NCI-H526 (cell line): ENCODE measurements at places on chromosomes 2 and 18.

- no peak for DNase-seq
These were observed at the start of gene PXDN for GRCh38 chr2:1744446-1745170. Gene PXDN, minus strand, starts transcription at chr2:1744515. Its CDS starts 60 bp downstream, at chr2:1744455.

DNA sequence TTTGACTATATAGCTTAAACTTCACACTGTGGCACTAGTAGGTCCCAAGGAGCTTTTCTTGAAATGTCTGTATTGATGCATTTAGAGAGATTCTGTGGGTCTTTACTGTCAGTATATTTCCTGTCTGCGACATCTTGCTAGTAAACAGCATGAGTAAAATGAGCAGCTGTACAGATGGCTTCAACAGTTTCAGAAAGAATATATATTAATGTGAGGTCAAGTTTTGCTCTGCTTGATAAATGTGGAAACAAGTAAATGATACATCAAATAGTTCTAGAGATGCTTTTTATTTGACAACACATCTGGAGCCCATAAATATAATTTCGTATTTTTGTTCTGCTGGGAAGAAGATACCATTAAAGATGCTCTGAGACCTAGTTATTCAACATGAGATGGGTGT, 310.9 kb upstream of the COL3A1 start:
- DNase-seq, result no peak

DNA sequence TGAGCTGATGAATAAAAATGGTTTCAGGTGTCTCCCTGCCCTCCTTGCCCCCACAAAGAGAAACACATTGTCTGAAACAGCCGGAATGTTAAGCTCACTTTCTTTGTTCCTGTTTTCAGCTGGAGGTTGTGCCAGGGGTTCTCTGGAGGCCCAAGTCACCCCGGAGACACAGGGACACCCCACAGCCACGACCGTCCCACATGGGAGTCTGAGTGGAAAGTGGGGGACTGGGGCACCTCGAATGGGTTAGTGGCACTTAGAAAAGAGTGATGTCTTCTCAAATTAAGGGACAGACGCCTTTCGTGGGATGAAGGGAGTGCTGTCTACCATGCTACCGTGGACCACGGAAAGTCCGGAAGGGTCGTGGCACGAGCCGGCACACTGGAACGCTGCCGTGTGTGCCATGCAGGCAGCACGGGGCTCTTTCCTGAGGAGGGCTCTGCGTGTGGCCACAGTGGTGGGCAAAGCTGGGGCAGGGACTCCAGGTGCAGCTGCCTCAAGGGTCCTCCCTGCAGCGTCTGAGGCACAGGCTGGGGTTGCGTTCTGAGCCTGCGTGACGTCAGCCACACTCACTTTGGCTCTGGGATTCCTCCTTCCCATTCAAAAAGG, 39.4 kb upstream of the CTDP1 start:
- no peak for DNase-seq

- DNase-seq, result no peak
These were observed 18.8 kb downstream of the TMEM18 start for GRCh38 chr2:658426-658825.

DNA sequence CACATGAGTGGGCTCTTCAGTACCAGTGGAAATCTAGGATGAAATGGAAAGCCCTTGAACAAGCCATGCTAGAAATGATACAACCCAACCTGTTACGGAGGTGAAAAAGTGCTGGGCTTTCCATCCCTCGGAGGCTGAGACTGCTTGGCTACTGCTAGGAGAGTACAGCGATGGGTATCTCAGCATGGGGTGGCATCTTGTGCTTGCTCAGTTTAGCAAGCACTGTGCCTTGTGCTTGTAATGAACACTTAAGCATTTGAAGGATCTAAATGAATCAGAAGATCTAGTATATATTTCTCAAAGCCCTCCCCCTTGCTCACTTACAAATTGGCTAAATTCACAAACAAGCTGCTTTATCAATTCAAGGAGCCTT, 44.3 kb upstream of the EHBP1 start:
- DNase-seq, result no peak

- peak; percentile 58 for DNase-seq
These were observed 32.0 kb upstream of the SKOR2 start for GRCh38 chr18:47283476-47283875.

GRCh38 chr2:105571445-105571987, 172.7 kb upstream of the FHL2 start:
- no peak for DNase-seq

GRCh38 chr2:6525475-6525964, 340.2 kb downstream of the CMPK2 start:
- DNase-seq, result no peak

GRCh38 chr18:60910534-60910933, 422.7 kb upstream of the CDH20 start:
- DNase-seq, result no peak

- DNase-seq, result no peak
These were observed 194.9 kb upstream of the TNP1 start for GRCh38 chr2:217054791-217055190.

DNA sequence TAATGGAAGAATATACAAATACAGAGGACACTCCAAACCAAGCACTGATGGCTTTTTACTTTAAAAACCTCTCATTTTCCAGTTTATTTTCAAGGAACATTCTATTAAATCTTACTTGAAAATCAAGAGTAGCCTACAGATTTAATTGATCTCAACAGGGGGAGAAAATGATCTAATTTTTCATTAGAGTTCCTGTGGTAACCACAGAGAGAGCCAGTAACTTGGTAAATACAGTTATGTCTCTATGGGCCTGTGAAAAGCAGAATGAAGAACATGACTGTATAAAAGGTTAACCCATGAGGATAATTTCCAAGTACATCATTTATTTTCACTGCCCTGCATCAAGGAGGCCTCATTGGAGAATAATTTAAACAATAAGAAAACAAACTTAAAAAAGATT, 39.8 kb upstream of the ITPRID2 start:
- no peak for DNase-seq

DNA sequence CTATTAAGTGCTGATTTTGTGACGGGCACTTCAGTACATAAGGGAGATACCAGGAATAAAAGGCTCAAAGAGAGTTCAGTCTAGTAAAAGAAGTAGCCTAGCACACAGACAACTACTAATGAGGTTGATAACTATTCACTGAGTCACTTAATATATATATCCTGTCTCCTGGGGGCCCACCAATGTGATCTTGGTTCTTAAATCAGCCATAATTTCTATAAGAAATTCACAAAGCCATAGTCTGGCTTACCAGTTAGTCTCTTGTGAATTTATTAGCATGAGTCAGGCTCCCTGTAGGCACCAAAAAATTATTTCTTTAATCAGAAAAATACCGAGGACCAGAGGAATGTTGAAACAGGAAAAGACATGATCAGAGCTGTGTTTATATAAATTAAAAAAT, 10.4 kb downstream of the KCNE4 start:
- no peak for DNase-seq

- DNase-seq, result no peak
These were observed 161.3 kb downstream of the INSIG2 start for GRCh38 chr2:118249531-118249930.

DNA sequence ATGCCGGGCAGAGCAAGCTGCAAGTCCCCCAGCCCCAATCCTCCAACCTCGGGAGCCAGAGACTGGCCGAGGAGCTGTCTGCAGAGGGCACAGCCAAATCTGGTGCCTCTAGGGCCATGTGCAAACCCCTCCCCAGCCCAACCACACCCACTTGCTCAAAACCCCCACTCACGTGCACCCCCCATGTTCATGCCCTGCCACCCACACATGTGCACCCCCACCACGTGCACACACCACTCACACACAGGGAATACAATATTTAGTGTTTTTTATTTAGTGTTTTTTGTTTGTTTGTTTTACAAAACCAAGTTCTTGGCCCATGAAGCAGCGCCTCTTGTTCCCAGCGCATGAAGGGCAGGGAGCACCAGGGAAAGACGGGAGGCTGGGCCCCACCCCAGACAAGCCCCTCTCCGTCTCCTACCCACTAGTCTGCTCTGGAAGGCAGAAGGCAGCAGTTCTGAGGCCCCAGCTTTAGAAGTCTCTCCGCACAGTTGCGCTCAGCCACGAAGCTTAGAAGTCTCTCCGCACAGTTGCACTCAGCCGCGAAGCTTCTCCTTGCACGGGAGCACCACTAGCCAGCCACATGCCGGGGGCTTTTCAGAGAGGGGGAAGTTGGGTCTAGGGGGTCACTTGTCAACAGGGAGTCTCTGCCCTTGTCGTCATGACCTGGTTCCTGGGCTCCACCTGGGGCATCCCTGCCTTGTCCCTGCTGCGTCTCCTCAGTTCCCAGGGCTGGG, 276.1 kb upstream of the HDAC4 start:
- DNase-seq, result no peak

GRCh38 chr2:209526561-209526960, 102.7 kb downstream of the MAP2 start:
- DNase-seq, result no peak

DNA sequence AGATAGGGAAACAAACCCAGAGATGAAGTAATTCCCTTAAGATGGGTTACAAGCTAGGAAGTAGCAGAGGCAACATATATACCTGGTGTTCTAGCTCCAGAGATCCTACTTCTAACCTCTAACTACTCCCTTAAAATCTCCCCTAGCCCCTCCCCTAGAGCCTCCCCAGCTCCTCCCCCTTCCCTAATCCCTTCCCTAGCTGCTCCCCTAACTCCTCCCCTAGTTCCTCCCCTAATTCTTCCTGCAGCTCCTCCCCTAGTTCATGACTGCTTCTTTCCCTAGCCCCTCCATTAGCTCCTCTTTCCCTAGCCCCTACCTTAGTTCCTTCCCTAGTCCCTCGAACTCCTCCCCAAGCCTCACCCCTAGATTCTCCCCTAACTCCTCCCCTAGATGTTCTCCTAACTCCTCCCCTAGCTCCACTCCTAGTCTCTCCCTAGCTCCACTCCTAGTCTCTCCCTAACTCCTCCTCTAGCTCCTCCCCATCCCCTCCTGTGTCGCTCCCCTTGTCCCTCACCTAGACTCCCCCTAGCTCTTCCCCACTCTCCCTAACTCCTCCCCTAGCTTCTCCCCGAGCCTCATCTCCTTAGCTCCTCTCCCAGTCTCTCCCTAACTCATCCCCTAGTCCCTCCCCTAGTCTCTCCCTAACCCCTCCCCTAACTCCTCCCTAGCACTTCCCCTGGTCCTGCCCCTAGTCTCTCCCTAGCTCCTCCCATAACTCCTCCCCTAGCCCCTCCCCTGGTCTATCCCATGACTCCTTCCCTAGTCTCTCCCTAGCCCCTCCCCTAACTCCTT, 108.9 kb downstream of the CD226 start:
- no peak for DNase-seq

DNA sequence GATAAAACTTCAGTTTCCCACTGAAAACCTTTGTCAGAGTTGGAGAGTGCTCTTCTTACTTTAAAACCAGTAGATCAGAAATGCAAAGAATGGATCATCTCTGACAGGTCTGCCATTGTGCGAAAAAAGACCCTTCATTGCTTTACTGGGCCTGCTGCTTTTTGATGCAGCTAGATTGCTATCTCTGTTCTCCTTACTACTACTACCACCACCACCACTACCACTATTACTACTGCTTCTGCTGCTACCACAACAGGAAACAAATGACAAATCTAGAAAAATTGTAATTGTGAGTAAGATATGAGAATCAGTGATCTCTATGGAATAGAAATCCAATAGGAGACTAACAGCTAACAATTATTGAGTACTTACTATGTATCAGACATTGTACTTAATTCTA, 85.8 kb downstream of the PKP4 start:
- DNase-seq, result no peak

DNA sequence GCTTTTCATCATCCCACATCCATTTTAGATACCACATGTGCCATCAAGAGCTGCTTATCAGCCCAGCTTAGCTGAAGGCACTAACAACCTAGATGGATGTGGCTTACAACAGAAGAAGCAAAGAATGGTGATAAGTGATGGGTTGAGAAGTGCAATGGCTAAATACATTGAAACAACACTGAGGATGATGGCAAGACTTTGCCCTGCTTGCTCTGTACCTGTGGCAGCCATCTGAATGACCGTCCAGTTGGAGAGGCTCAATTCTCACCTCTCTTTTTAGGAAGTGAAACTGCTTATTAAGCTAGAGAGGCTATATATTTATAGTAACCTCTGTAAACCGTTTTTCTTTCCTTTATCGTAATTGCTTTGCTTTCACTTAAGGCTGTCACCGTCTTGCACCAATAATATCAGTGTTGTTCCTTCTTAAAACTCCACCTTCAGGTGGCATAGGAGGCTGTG, 5.7 kb downstream of the GPATCH11 start:
- no peak for DNase-seq

- DNase-seq, result peak; percentile 62
These were observed 76.0 kb upstream of the DSG1 start for GRCh38 chr18:31241900-31242409.

GRCh38 chr2:170930991-170931266, 1.9 kb downstream of the GORASP2 start:
- no peak for DNase-seq

GRCh38 chr2:37543999-37544557, 127.4 kb downstream of the CDC42EP3 start:
- DNase-seq, result no peak

DNA sequence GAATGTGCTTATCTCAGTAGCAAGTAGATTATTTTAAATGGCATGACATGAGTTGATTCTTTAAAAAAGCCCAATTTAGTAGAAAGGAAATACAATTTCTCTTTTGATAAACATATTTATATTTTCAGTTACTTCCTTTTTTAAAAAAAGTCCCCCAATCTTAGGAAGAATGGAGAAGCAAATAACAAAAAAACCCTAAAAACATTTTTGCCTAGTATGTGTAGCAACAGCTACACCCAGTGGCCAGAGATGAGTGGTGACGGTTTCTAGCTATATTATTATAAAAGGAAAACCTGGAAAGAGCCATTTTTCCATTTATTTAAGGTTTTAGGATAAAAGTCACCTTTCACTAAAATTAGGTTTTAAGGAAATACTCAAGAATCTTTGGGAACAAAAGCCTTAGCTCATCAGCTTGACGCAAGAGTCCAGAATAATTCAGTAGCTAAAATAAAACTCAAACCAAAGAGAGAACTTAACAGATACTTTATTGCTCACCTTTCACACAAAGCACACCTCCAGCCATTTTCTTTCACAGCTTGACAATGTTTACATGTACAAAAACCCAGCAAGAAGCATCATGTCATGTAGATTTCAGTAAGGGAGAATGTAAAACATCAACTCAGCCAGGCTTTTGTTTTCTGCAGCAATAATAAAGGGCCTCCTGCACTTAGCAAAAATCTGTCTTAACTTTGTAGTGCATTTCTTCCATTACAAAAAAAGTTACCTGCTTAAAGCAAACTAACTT, 15.7 kb downstream of the FAM98A start:
- peak; percentile 17 for DNase-seq

GRCh38 chr18:32848826-32849225, 76.0 kb upstream of the KLHL14 start:
- DNase-seq, result no peak

DNA sequence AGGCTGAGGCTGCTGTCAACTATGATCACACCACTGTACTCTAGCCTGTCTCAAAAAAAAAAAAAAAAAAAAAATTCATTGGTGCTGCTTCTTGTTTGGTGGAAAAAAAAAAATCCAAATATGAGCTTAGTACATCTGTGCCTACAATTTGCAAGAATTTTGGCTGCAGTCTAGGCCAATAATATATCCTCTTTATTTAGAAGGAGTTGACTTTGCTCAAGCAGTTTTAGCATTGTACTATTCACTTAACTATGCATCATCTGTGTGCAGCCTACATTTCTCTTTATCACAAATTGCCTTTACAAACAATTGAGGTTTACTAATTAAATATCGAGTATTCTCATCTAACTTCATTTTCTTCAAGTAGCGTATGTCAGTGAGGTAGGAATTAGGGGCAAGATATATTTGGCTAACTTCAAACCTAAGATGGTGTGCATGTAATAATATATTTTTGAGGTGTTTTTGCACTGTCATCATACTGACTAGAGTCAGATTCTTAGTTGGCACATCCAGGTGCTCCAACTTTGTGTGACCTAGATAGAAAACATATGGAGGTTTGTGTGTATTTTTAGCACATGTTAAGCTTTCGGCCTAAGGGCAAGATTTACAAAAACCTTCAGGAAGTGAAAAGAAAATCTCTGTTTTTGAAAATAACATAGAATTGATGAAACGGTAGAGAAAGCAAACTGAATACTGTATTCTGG, 51.8 kb downstream of the PMS1 start:
- DNase-seq, result no peak
